ENCODE measurements at places on chromosomes 11 and 22.

DNA sequence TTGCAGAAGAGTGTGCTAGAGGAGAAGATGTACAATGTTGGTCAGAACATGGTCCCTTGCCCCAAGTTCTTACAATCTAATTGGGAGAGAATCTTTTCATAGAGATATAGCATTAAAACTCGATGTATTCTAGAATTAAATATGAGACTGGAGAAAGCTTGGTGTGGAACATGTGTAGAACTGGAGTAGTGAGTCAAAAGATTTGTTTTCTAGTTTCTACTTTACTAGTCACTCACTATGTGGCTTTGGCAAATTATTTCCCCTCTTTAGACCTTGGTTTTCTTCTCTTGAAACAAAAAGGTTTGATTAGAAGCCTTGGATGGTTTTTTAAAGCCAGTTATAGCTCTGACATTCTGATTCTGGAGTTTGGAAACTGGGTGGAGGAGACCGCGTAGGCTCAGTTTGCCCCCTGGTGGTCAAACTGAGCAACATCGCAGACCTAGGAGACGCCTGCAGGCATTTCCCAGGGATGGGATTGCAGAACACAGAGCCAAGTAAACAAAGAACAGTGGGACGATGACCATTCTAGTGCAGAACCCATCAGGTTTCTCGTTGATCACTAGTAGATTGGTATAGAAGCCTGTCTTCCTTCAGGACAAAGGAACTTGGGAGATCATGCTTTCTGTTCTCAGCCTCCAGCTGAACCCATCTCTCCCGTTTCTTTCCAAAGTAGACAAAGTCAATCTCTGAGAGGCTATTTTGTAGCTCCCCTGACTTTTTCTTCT is 8.5 kb upstream of the CHRDL2 start:
- peak; percentile 10 for DNase-seq

DNA sequence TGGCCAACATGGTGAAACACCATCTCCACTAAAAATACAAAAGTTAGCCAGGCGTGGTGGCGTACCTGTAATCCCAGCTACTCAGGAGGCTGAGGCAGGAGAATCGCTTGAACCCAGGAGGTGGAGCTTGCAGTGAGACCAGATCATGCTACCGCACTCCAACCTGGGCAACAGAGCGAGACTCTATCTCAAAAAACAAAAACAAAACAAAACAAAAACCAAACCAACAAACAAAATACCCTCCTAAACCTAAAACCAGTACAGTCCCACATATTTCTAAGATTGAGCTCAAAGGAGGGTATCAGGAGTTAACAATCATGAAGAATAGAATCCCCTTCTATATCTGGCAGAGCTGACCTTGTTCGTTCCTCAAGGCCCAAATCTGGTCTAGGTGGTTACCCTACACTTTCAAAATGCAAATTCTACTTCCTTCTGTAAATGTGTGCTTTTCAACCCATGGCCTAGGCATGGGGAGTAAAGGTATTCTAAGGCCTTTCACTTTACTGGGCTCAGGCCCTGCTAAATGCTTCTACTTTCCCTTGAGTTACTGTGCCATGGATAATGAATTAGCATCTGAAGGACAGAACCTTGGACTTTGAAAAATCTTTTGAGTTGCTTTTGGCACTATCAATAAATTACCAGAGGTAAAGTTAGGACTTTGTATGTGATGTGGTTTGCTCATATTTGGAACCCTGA is 10.4 kb upstream of the PPP2R1B start:
- DNase-seq = no peak

GRCh38 chr11:20610825-20611224 is 11.4 kb downstream of the SLC6A5 start:
- no peak for DNase-seq

DNA sequence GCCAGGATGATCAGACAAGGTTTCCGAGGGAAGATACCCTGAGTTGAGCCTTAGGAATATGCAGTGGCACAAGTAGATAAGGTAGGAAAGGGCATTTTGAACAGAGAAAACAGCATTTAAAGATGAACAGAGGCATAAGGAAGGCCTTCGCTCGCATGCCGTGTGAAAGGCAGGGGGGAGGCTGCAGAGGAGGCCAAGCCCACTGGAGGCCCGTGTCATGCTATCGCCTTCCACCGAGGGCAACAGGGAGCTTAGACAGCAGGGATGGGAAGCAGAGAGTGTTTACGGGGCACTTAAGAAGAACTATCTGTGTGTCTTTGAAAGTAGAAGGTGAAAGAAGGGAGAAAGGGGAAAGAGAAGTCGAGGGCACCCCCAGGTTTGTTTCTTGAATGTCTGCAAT is 148.3 kb downstream of the PKNOX2 start:
- no peak for DNase-seq

GRCh38 chr11:67002921-67003411 is 20.0 kb upstream of the SYT12 start:
- DNase-seq = no peak

- no peak for DNase-seq
Measured at GRCh38 chr22:31342389-31343140, 3.6 kb downstream of the PATZ1 start.

DNA sequence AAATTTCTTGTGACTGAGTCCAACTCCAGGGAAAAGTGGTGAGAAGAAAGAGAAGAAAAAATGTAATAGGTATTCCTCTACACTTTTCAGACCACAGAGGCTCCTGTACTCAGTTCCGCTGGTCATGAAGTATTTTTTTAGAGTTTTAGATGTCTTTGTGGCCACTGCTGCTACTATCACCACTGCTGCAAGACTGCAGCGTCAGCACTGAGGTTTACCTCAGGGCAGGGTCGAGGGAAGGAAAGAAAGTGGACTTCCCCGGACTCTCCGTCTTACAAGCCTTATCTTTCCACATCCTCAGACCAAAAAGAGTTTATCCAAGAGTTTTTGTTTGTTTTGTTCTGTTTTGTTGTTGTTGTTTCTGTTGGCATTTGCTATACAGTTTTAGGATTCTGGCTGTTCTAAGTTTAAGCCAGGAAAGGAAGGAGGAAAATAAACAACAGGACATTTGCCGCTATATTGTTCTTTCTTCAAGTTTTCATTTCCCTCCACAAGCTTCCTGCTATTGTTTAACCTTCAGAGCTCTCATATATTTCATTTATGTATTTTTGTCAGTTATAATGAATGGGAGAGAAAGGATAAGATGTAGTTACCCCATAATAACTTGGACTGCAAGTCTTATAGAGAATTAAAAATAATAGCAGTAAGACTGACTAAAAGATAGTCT is 919.3 kb downstream of the NTM start:
- DNase-seq = no peak

DNA sequence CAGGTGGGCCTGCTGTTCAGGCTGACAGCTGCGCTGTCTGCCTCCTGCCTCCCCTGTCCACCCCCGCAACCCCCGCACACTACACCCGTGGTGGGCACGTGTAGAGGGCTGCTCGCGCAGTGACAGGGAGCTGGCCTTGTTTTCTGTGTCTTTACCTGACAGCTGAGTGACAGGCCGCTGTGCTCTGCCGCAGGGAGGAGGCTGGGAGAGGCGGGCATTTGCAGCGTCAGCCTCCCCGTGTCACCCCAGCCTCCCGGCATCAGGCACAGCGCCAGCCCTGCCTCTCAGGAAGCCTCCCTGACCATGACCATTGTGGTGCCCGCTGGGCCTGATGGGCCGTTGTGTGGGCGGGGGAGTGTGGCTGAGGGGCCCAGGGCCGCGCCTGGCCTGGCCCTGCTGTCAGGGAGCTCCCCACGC is 32.0 kb upstream of the RELT start:
- no peak for DNase-seq

DNA sequence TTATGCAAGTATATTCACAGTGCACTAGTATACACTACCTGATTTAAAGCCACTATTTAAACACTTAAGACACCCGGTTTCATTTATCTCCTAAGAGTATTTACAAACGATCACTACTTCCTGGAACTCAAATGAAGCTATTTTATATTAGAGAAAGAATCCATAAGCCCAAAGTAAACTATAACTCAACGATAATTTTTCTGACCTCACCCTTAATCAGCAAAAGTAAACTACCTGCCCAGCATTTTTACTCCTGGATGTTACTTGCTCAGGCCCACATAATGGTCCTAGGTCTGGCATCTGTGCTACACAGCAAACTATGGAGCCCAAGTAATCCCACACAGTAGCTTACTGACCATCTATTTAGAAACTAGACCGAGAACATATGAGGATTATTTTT is 33.4 kb downstream of the TSG101 start:
- no peak for DNase-seq

DNA sequence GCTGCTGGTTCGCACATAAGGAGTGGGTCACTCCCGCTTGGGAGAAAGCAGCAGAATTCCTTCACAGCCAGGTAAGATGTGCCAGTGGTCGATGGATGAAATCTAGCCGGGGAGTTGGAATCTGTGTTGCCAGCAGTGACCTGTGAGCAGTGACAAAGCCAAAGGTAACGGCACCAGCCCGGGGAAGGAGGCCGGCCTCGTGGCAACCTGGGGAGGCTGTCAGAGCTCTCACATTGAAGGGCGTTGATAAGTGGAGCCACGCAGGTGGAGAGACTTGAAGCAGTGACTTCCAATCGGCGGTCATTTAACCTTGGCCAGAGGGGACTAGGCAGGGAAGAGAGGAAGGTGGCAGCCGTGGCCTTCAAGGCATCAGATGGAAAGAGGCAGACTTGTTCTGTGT is 58.8 kb downstream of the ARHGAP8 start:
- no peak for DNase-seq

DNA sequence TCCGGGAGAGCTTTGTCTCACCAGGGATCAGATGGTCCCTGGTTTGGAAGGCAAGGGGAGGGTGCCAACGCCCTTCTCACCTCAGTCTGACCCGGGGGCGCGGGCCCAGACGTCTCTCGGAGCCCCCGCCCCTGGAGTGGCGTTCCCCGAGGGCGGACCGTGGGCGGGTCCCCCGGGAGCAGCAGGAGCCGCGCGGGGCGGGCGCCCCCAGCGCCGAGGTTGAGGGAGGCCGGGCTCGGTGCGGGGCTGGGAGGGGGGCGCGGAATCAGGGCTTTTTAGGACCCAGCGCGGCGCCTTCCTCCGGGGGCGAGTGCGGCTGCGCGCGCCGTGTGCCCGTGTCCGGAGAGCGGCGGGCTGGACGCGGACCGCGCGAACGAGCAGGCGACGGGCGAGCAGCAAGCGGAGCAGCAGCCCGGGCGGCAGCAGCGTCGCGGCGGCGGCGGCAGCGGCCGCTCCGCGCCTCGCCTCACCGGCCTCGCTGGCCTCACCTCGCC is at the start of gene KCNC1:
TSS of gene KCNC1 (plus strand) at position 364 of the 494 bp plus-strand sequence. CDS start 1,222 bp downstream, outside the sequence.
- DNase-seq = no peak

- no peak for DNase-seq
Measured at GRCh38 chr22:26606611-26607010, 11.2 kb downstream of the CRYBB1 start.

DNA sequence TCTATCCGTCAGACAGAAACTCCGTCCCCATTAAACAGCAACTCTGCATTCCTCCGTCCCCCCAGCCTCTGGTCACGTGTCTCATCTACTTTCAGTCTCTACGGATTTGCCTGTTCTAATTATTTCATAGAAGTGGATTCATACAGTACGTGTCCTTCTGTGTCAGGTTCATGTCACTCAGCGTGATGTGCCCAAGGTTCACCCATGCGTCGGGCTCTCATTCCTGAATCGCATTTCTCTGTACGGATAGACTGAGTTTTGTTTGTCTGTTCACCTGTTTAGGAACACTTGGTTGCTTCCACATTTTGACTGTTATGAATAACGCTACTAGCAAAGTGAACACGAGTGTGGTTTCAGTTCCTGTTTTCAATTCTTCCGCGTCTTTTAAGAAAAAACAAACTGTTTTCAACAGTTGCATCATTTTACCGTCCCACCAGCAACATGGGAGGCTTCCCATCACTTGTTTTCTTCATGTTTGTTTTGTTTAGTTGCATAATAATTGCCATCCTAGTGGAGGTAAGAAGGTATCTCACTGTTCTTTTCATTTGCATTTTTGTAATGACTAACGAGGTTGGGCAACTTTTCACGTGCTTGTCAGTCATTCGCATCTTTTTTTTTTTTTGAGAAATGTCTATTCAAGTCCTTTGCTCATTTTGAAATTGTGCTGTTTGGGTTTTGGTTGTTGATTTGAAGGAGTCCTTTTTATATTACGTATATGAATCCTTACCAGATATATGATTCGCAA is 8.9 kb upstream of the NLRP6 start:
- DNase-seq = no peak

- no peak for DNase-seq
Measured at GRCh38 chr22:29230972-29231875, 25.5 kb downstream of the EMID1 start.

- DNase-seq = no peak
Measured at GRCh38 chr11:827897-828192, at the start of gene CRACR2B. TSS of gene CRACR2B (plus strand) at chr11:827919. CDS start at chr11:828608, 689 bp downstream.

- DNase-seq = no peak
Measured at GRCh38 chr22:30021881-30022619, 58.2 kb upstream of the HORMAD2 start.

- no peak for DNase-seq
Measured at GRCh38 chr22:25492162-25492561, 72.3 kb upstream of the GRK3 start.

GRCh38 chr22:45482169-45482568 is 20.5 kb upstream of the FBLN1 start:
- DNase-seq = no peak

- no peak for DNase-seq
Measured at GRCh38 chr22:47437636-47438035, 675.2 kb downstream of the TBC1D22A start.

DNA sequence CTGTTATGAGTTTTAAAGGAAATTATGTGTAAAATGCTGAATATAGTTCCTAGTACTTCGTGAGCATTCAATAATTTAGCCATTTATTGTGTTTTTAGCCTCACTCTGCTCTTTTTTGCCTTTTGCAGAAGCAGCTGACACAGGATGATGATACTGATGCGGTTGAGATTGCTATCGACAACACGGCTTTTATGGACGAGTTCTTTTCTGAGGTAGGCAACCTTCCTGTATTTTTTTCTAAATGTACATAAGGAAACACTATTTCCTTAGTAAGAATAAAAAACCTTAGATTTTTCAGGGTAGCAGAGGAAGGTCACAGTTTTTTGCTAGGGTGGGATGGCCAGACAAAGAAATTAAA is 17.9 kb downstream of the STX3 start:
- DNase-seq = no peak

DNA sequence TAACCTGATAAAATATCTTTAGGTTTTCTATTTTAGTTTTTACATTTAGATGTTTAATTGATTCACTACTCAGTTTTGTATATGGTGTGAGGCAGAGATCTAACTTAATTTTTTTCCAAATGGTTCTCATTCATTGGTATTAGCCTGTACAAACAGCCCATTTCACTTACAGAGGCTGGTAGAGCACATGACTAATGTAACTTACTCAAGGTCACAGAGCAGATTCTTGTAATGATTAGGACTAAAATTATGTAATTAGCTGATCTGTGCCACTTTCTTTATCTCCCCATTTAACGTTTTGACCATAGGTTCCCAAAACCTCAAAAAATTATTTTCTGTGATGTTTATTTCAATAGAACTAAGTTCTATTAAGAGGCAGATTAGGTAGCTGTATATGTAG is 16.5 kb upstream of the TNRC6B start:
- DNase-seq = no peak

- no peak for DNase-seq
Measured at GRCh38 chr22:46752286-46752987, 10.0 kb upstream of the TBC1D22A start.
